ENCODE measurements at places on chromosomes 11 and 22. TPM values are rescaled to one million over a fixed set of nuclear protein-coding genes. Genes with fewer than 3 reads are reported as not detected.

The KDM4E gene
- total RNA-seq, result not detected

The FGF19 gene
- total RNA-seq, result 0.22 TPM

DNA sequence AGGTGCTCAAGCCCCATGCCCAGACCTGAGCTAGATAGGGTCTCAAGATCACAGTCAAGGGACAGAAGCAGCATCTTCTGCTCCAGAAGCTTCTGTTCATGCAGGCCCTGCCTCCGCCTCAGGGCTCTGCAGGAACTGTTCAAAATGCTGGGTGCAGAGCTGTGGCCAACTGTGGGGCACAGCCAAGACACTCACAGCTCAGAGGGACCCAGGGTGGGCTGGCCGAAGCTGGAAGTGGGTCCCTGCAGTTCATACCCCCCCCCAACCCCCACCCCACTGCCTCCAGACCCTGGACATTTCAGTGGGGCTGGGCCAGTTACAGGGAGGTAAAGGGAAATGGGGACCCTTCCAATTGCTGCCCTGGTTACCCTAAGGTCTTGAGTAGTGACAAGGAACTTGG is 129.0 kb downstream of the CRYBB2 start:
- H3K27ac ChIP-seq, result no peak overlapping the region
- no peaks in the 10 kb centered on the region for H3K36me3 ChIP-seq
- H3K27me3 ChIP-seq, result no peaks in the 10 kb centered on the region
- no peak for DNase-seq

- no peak overlapping the region for H3K27ac ChIP-seq
- H3K36me3 ChIP-seq, result no peaks in the 10 kb centered on the region
- no peak for DNase-seq
- H3K4me1 ChIP-seq, result no peaks in the 10 kb centered on the region
- H3K27me3 ChIP-seq, result no peaks in the 10 kb centered on the region
- H3K4me3 ChIP-seq, result no peak overlapping the region
Measured at GRCh38 chr11:97860237-97860636, 1160.5 kb upstream of the CNTN5 start.

- H3K36me3 ChIP-seq, result peaks cover 9% of the 10 kb centered on the region
- H3K27me3 ChIP-seq, result no peaks in the 10 kb centered on the region
- peak overlapping the region; percentile 66 for H3K4me3 ChIP-seq
- H3K27ac ChIP-seq, result peak overlapping the region; percentile 99
Measured at GRCh38 chr11:65506290-65506771, 7.5 kb downstream of the MALAT1 start.

GRCh38 chr11:125091247-125091876 is 20.1 kb downstream of the TMEM218 start:
- H3K4me3 ChIP-seq, result no peak overlapping the region
- H3K4me1 ChIP-seq, result no peaks in the 10 kb centered on the region
- no peaks in the 10 kb centered on the region for H3K36me3 ChIP-seq

DNA sequence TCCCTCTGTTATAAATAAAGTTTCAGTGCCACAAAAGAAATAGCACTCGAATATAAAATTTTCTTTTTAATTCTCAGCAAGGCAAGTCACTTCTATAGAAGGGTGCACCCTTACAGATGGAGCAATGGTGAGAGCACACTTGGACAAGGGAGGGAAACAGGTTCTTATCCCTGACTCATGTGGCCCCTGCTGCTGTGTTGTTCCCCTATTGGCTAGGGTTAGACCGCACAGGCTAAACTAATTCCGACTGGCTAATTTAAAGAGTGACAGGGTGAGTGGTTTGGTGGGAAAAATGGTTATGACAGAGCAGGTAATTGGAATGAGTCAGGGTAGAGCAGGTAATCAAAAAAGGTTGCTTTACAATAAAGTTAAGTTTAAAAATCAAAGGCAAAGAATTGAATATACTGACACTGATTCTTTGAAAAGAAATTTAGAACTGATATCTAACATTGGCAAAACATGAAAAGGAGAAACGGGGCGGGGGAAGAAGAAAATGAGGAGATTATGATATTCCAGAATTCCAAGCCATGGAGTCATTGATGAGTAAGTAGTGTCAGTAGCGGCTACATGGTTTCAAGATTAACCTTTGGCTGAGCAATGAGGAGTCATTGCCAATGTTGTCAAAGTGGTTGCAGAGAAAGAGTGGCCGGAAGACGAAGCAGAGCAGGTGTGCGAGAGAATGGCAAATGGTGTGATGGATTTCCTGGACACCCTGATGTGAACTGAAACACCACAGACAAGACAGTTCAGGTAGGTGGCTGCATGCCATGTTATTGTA is 48.4 kb upstream of the MRGPRX1 start:
- no peak overlapping the region for H3K27ac ChIP-seq
- H3K36me3 ChIP-seq, result no peaks in the 10 kb centered on the region
- no peaks in the 10 kb centered on the region for H3K4me1 ChIP-seq
- DNase-seq, result no peak

GRCh38 chr11:129223260-129223659 is 31.1 kb upstream of the ARHGAP32 start:
- no peaks in the 10 kb centered on the region for H3K4me1 ChIP-seq
- H3K4me3 ChIP-seq, result no peak overlapping the region
- DNase-seq, result no peak
- H3K27me3 ChIP-seq, result no peaks in the 10 kb centered on the region
- no peaks in the 10 kb centered on the region for H3K36me3 ChIP-seq
- H3K27ac ChIP-seq, result no peak overlapping the region

DNA sequence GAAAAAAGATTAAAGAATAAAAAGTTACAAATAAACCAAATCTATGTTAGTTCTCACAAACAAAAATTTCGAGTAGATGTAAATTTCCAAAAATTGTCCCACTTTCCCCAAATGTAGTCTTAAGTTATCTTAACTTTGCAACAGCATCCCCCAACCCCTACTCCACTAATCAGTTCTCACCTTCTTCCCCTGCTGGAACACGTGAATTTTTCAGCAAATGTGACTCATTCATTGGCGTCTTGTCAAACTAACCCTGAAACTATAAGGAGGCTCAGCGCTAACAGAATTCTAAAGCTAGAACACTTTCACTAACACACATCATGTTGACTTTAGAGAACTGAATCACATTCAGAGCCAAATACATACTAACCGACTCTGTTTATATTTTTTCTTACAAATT is 46.1 kb downstream of the PHF21A start:
- H3K27ac ChIP-seq, result no peak overlapping the region
- no peaks in the 10 kb centered on the region for H3K4me1 ChIP-seq
- DNase-seq, result no peak
- no peaks in the 10 kb centered on the region for H3K27me3 ChIP-seq
- no peak overlapping the region for H3K4me3 ChIP-seq

GRCh38 chr11:35013514-35014233 is 97.3 kb downstream of the PDHX start:
- no peaks in the 10 kb centered on the region for H3K36me3 ChIP-seq
- DNase-seq, result no peak
- no peak overlapping the region for H3K27ac ChIP-seq
- no peaks in the 10 kb centered on the region for H3K27me3 ChIP-seq
- no peak overlapping the region for H3K4me3 ChIP-seq

DNA sequence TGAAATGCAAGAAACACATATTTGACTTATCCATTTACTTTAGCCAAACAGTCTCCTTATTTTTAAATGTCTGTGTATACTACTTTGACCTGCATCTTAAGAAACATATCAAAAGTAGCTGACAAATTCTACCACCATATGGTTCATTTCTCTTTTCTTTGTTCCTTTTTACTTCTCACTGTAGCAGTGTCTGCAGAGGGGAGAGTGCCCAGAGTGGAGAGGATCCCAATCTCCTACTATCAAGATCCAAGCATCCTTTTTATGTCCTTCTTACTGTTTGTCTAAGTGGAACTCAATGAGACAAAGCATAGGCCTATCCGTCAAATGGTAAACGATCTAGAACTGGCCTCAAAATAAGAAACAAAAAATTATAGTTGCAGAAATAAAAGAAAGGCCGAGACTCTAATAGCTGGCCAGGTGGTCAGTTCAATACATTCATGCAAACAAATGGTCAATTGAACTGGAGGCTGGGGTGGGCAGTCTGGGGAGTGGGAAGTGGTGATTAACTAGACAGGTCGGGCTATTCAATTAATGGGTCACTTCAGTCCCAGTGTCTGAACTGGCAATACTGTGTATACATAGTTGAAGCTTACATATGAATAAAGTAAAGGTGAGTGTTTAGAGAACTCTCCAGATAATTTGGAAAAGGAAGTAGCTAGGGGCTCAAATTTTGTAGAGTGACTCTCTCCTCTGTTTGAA is 149.1 kb downstream of the MAML2 start:
- H3K4me1 ChIP-seq, result no peaks in the 10 kb centered on the region
- no peak overlapping the region for H3K4me3 ChIP-seq
- H3K27ac ChIP-seq, result no peak overlapping the region
- no peaks in the 10 kb centered on the region for H3K36me3 ChIP-seq
- no peak for DNase-seq

DNA sequence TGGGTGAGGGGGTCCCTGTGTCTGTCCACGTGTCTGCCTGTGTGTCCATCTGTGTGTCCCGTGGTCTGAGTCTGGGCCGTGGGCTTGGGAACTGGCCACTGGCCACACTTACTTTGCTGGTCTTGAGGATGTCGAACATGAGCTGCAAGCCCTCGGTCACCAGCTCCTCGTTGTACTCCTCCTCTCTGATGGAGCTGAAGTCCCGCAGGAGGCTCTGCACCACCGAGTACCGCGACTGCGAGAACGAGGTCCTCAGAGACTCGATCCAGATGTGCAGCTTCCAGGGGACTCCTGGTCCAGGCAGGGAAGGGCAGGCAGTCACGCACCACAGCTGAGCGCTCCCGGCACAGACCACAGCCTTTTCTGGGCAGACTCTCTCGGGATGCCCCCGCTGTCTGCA is 55.4 kb downstream of the NAT10 start:
- no peaks in the 10 kb centered on the region for H3K27me3 ChIP-seq
- H3K4me1 ChIP-seq, result no peaks in the 10 kb centered on the region
- no peak overlapping the region for H3K27ac ChIP-seq
- H3K36me3 ChIP-seq, result no peaks in the 10 kb centered on the region
- DNase-seq, result no peak

DNA sequence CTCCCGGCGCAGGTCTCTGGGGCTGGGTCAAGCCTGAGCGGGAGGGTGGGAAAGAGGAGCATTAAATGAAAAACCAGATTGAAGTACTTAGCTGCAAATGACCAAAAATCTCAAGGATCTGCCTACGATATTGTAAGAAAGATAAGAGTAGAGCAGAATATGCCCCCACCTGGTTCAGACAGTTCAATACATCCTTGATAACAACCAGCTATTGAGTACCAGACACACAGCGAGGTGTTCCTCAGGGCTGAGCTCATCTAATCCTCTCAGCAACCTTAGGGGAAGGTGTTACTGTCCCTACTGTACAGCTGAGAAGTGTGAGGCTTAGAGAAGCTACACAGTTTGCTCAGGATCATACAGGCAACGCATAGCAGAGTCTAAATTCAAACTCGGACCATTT is 27.4 kb upstream of the HMGXB4 start:
- no peaks in the 10 kb centered on the region for H3K4me1 ChIP-seq
- peaks cover 1% of the 10 kb centered on the region for H3K27me3 ChIP-seq
- H3K27ac ChIP-seq, result no peak overlapping the region
- no peak for DNase-seq

GRCh38 chr11:36051235-36052144 is 107.6 kb downstream of the LDLRAD3 start:
- H3K27ac ChIP-seq, result no peak overlapping the region
- no peak overlapping the region for H3K4me3 ChIP-seq
- H3K4me1 ChIP-seq, result no peaks in the 10 kb centered on the region
- DNase-seq, result no peak

- no peak for DNase-seq
- no peak overlapping the region for H3K27ac ChIP-seq
Measured at GRCh38 chr11:88307749-88308425, 29.6 kb downstream of the CTSC start.

All from colonic mucosa (tissue), 4 donors.